ENCODE measurements at places on chromosomes 5 and 9.

- DNase-seq: no peak
Measured at GRCh38 chr5:5348135-5348534, 74.3 kb upstream of the ICE1 start.

- no peak for DNase-seq
Measured at GRCh38 chr5:180050121-180050940, 21.2 kb downstream of the RNF130 start.

DNA sequence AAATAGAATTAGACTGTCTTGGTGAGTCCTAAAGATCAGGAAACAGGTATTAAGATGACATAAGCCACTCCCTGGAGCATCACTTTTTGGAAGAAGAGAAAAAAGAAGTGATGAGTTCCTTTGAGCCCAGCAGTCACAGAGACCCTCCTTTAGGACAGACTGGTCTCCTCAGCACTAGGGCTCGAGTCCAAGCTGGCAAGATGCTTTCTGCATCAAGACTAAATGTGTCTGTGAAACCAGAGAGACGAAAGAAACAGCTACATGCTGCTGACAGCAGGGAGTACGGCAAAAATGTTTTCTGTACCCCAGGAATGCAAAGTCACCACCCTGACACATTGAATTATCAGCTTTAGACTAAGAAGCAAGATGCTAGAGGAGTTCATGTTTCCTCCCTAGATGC is 184.5 kb downstream of the CRB2 start:
- DNase-seq: no peak

DNA sequence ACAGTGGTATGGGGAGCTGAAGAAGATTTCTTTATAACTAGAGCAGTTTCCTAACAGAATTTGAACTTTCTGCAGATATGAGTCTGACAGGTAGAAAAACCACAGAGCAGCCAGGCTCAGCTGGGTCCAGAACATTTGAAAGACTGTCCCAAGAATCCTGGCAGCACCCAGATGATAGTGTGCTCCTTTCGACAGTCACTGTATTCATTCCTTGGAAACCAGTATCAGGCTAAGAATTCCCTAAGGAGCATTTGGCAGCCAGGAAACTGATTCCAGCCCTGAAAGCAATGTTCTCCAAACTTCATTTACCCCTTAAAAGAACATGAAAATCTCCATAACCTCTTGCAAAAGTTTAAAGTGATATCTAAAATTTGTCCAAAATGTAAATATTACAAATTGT is 123.0 kb upstream of the MTAP start:
- DNase-seq: no peak
